Activated T-helper 1 cell treated with anti-CD3 and anti-CD28 coated beads, Interleukin-2, amount 50 U/mL, for 16 hours (primary cell): ENCODE measurements at places on chromosomes 11 and 22.

DNA sequence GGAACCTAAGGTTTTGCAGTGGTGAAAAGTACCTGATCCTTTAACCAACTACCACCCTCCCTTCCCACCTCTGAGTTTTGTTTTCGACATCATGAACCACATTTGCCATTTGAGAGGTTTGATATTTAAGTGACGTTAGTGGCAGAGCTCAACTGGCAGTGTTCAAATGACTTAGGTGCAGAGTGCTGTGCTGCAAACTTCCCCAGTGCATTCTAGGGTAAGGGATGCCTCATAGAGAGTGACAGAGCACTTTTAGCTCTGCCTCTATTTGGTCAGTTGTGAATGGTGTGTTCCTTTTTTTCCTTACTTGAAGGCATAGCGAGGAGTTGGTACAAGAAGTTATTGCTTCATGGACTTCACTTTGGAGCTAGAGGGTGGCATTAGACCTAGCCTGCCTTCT is 9.4 kb downstream of the BMAL1 start:
- no peak for DNase-seq

- no peak for DNase-seq
Measured at GRCh38 chr11:10288881-10289764, 4.9 kb downstream of the SBF2 start.

GRCh38 chr11:105179542-105180278 is 40.1 kb upstream of the CARD18 start:
- DNase-seq, result no peak

DNA sequence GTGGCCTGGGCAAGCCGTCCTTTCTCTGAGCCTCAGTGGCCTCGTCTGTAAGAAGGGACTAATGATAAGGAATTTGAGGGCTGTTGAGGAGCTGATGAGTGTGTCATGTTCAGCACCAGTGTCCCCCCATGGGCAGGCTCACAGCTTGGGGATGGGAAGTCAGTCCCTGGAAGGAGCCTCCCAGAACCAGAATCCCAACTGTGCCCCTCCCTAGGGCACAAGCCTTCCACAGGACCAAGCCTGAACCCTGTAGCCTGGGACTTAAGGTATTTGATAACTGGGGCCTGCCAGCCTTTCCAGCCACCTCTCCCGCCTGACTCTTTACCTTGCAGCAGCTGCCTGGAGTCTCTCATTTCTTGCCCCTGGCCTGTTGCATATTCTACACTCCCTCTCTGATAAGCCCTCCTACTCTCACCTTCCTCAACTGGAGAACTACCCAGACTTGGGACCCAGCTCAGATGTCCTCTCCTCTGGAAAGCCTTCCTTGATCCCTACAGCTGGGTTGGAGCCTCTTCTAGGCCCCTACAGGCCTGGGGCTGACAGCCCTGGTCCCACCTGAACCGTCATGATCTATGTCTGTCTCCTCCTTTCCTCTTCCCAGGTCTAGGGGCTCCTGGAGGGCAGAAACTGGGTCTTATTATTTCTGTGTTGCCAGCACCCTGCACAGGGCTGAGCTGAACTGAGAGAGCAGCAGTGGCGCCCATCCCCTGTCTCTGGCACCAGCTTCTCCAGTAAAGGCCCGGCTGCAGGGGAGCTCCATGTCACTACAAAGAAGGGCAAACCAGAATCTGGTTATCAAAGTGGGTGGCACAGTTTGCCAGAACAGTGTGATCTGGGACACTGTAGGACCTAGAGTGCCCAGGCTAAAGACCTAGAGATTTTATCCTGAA is 1.6 kb downstream of the P2RY2 start:
- no peak for DNase-seq

GRCh38 chr11:15969281-15969680 is 387.1 kb downstream of the SOX6 start:
- DNase-seq, result no peak

- DNase-seq, result no peak
Measured at GRCh38 chr22:21764038-21764804, 28.6 kb upstream of the YPEL1 start.

GRCh38 chr11:35853971-35854370 is 89.9 kb upstream of the LDLRAD3 start:
- DNase-seq, result no peak

- no peak for DNase-seq
Measured at GRCh38 chr11:44760917-44761550, 34.3 kb downstream of the TSPAN18 start.

- DNase-seq, result no peak
Measured at GRCh38 chr22:36870250-36870649, 9.4 kb downstream of the NCF4 start.

GRCh38 chr11:67213178-67213621 is 53.1 kb upstream of the GRK2 start:
- no peak for DNase-seq

DNA sequence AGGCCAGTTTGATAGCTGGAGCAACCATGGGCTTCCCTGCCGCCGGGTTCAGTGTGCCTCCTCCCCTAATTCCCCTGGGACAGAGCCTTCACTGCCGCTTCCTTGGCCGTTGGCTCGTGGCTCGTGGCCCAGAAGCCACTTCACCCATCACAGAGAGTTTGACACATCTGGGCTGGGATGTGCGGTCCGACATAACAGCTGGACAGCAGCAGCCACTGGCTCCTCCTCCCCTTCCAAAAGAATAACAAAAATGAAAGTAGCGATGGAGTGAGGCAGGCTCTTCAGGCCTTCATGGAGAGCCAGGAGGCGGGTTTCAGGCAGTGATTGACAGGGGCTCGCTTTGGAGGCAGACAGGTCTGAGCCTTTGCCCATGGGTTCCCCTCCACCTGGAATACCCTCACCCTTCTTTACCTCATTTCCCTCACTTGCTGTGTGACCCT is 8.2 kb downstream of the CREB3L1 start:
- DNase-seq, result no peak

DNA sequence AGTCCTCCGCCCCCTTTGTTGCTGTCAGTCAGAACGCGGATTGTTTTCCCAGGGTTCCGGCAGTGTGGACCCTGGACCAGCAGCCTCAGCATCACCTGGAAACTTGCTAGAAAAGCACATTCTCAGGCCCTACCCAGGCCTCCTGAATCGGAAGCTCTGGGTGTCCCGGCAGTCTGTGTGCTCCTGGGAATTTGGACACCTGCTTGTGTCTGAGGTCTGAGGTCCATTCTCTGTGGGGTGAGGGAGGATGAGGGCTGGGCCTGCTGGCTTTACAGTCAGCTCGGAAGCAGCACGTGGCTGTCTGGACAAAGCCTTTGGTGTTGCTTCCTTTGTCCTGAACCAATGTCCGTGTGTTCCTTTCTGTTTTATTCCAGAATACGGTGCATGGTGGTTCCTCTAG is 299.7 kb downstream of the TBC1D22A start:
- DNase-seq, result no peak

DNA sequence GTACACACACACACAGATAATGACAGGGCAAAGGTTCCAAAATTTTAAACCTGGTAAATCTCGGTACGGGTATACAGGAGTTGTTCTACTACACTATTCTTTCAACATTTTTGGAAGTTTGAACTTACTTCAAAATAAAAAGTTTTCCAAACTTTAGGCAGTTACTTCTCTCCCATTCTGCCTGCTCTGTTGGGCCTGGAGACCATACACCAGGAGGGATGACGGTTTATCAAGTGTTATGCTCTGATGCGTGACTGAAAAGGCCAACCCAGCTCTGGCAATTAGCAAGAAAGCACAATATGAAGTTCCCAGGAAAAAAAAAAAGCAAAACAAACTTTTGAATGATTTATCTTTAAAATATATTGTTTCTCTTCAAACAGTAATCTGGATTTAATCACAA is 969 bp downstream of the SERPIND1 start:
- DNase-seq, result no peak

- no peak for DNase-seq
Measured at GRCh38 chr11:19957294-19957943, 202.9 kb downstream of the DBX1 start.

GRCh38 chr11:76803811-76804600 is 20.9 kb downstream of the TSKU start:
- no peak for DNase-seq

GRCh38 chr11:33819278-33820035 is 45.1 kb upstream of the FBXO3 start:
- DNase-seq, result no peak

- DNase-seq, result no peak
Measured at GRCh38 chr11:70175236-70175698, 27.8 kb upstream of the FADD start.

DNA sequence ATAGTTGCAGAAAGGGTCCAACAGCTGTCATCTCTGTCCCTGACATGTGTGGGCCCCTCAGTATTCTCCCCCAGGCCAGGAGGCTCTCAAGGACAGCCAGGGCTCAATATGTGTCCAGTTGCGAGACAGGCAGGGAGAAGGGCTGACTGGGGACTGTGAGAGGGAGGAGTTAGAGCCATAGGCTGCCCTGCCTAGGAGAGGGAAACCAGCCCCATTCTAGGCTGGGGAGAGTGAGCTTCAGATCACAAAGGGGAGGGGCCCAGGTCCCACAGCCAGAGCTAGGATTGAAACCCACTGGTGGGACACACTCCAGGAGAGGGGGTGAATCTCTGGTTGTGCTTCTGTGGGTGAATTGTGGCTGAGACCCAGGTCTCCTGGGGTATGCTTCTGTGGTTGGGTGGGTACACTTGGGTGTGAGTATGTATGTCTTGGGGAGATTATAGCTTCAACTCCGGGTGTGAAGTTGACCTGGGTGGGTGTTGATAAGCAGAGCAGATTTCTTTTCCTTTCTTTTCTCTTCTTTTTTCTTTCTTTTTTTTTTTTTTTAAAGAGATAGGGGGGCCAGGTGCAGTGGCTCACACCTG is 2.1 kb upstream of the CARNS1 start:
- DNase-seq, result no peak

DNA sequence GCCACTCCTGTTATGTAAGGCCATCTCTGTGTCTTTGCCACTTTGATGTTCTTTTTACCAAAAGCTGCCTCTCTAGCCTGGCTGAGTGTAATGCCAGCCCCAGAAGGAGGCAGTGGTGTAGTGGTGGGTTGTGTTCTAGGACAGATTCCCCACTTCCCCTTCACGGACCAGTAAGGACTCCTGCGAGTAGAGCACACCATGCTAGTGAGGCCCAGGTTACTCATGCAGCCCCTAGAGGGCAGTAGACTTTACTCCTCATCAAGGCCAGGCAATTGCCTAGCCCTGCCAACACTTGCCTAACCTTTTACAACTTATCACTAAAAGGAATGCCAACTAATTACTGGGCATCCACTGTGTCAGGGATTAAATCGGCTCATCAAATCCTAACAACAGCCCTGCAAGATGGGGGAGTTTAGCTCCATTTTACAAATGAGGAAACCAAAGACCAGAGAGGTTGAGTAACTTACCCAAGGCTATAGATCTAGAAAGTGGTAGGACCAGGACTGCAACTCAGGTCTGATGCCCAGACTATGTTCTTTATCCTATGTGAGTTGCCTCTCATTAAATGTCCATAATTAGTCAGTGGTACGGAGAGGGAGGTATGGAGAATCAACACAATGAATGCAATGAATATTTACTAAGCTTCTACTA is 75.3 kb downstream of the APIP start:
- no peak for DNase-seq

DNA sequence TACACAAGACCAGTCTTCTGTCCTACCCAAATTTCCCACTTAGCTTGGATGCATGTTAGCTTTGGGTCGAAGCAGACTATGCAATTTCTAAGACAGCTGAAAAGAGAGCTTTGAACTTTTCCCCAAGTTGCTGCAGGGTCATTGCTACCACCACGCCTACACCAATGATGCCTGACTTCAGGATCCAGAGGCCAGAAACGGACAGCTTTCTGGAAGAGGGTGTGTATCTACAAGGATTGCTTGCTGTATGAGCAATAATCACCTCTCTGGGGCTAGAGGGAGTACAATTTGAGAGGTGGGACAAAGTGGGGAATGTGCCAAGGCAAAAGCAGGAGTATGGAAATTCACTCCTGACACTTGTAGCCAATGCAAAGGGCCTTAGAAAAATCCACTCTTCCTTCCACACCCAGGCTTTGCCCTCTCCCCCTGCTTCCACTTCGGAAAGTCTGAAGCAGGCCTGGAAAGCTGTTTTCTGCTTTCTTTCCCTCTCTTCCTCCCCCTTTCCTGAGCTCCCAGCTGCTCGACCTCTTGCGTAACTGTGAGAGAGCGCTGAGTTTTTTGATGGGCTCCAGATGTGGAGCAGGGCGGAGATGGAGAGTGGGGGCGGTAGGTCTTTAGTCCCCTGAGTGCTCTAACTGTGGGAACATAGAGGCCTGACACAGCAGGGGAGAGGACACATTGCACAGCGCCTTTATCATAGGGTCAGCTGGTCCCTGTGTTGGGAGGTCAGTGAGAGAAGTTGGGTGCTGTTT is 2.1 kb upstream of the PHLDB1 start:
- DNase-seq, result no peak

GRCh38 chr11:33778675-33779074 is 4.4 kb upstream of the FBXO3 start:
- DNase-seq, result no peak

DNA sequence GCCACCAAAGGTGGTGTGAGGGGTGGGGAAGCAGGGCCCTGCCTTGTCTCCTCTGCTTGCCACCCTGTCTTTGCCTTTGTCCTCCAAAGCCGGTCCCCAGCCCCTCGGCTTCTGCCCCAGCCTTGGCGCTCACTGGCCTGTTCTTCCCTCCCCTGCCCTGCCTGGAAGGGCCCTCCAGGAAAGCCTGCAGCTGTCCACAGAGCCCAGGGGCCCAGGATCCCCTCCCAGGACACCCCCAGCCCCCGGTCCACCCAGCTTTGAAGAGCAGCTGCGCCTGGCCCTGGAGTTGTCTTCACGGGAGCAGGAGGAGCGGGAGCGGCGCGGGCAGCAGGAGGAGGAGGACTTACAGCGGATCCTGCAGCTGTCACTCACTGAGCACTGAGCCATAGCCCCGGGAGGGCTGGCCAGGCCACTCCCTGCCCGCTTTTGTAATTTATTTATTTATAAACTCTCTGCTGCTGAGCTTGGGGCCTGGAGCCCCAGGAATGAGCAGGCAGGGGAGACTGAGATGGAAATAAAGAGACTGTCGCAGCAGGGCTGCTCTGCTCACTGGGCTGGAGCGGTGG is 1.3 kb upstream of the SSH3 start:
- no peak for DNase-seq

GRCh38 chr11:65556470-65557279 is 1.5 kb downstream of the LTBP3 start:
- no peak for DNase-seq

- no peak for DNase-seq
Measured at GRCh38 chr11:84720706-84721402, 906.3 kb downstream of the DLG2 start.

- DNase-seq, result no peak
Measured at GRCh38 chr22:48382197-48382596, 1445.5 kb downstream of the BRD1 start.

DNA sequence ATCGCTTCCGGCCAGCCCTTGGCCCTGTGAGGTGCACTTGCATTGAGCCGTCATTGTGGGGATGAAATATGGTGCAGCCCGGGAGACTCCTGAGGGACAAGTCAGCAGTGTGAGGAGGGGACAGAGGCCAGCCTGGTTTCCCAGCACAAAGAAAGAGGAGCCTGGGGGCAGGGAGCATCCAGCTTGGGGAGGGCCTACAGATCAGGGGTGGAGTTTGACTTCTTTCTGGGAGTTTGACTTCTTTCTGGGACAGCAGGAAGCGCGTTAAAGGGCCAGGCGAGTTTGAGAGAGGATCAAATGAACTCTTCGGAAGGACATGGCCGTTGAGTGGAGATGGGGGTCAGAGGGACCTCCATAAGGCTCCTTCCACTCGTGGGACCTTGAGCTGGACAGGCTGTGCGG is 91.9 kb downstream of the LRRC32 start:
- no peak for DNase-seq

- peak; percentile 49 for DNase-seq
Measured at GRCh38 chr11:67240576-67241389, 25.5 kb upstream of the GRK2 start.
